NCI-H345 (cell line): ENCODE measurements at places on chromosomes 1 and 21.

- DNase-seq: no peak
These were observed 71.6 kb upstream of the RGS18 start for GRCh38 chr1:192086644-192087043.

DNA sequence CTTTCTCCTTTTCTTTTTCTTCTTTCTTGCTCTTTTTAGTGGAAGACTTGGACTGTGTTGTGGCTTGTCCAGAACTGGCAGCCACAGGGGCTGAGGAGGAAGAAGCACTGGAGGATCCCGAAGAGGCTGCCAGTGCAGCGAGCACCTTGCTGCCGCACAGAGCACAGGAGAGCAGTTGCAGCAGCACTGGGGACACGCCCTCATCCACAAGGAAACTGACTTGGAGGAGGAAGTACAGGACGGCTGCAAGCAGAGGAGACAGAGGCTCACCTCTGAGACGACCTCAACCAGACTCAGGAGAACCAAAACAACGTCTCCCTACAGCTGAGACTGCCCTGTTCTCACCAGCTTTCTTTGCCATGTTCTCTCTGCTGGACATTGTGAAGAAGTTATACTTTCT, 88.9 kb downstream of the UBR4 start:
- no peak for DNase-seq

GRCh38 chr21:43578677-43579303, 80.5 kb downstream of the HSF2BP start:
- no peak for DNase-seq

- DNase-seq: no peak
These were observed 18.4 kb downstream of the HHAT start for GRCh38 chr1:210347112-210347511.

- DNase-seq: no peak
These were observed 282.7 kb downstream of the HMCN1 start for GRCh38 chr1:186016856-186017255.

- DNase-seq: peak; percentile 85
These were observed 79.0 kb downstream of the RAVER2 start for GRCh38 chr1:64823691-64824476.

GRCh38 chr1:29743264-29743663, 506.9 kb downstream of the PTPRU start:
- no peak for DNase-seq

- DNase-seq: no peak
These were observed 300.8 kb downstream of the RRAGC start for GRCh38 chr1:38558500-38559445.

- no peak for DNase-seq
These were observed 7.5 kb upstream of the TTC22 start for GRCh38 chr1:54808443-54809207.

DNA sequence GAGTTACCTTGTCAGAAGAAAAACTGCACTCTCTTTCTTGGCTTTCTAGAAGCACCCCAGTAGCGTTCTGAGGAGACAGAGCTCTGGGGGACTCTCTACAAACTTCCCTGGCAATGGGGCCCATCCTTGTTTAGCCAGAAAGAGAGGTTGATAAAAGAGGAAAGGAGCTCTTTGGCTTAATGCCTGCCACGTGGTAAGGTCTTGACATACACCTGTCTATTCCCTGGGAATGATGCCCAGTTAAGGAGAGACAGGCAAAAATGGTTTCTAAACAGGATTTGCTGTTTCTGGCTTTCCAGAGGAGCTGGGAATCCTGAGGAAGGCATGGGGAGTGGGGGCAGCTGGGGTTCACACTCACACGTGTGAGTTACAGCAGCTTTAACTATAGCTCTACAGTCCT, 30.2 kb upstream of the IL20 start:
- peak; percentile 28 for DNase-seq

GRCh38 chr21:35150562-35151226, 101.6 kb upstream of the RUNX1 start:
- DNase-seq: no peak

DNA sequence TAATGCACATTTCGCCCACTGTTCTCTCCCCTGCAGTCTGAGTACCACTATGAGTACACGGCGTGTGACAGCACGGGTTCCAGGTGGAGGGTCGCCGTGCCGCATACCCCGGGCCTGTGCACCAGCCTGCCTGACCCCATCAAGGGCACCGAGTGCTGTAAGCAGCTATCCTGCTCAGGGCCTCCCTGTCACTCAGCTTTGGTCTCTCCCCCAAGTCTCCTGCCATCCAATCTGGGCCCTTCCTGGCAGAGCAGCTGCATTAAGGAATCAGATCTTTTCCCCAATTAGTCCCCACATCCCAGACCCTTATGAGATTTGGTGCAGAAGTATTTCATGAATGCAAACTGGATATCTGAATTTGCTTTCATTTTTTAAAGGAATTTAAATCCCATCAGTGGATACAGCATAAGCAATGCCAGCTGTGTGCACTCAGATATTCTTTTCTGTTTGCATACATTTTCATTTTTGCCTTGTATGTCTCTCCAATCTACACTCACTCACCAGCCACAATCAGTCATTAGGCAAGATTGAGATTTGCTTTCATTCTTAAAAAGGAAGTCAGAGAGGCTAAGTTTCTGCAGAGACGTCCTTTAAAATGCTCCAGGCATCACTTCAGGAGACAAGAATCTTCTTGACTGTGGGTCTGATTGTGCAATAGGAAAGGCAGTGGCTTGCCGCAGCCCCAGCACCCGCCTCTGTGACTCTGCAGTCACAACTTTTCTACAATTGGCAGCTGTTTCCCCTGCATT, 48.1 kb downstream of the ELAPOR1 start:
- no peak for DNase-seq

DNA sequence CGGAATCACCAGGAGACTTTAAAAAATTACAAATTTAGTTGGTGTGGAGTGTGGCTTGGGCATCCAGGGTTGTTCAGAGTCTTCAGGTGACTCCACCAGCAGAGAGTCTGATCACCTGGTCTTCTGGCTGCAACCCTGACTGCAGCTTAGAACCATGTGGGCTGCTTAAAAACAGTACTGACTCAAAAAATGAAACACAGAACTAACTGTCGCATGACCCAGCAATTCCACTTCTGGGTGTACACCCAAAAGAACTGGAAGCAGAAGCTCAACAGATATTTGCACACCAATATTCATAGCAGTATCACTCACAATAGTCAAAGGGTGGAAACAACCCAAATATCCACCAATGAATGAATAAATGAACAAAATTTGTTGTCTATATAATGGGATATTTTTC, 17.3 kb downstream of the TLR5 start:
- DNase-seq: no peak
